Activated naive CD8-positive, alpha-beta T cell treated with anti-CD3 and anti-CD28 coated beads, Interleukin-2, amount 10 ng/mL, durations not matched to agents 7 days and 5 days (primary cell): ENCODE measurements at places on chromosomes 1 and 21. TPM values are rescaled to one million over a fixed set of nuclear protein-coding genes. Genes with fewer than 3 reads are reported as not detected.

GRCh38 chr1:230976360-230976759, 2.3 kb downstream of the TTC13 start:
- peak overlapping the region; percentile 98 for H3K4me3 ChIP-seq
- peaks cover 13% of the 10 kb centered on the region for H3K36me3 ChIP-seq
- peaks cover 51% of the 10 kb centered on the region for H3K4me1 ChIP-seq
- peak overlapping the region; percentile 68 for H3K27ac ChIP-seq

DNA sequence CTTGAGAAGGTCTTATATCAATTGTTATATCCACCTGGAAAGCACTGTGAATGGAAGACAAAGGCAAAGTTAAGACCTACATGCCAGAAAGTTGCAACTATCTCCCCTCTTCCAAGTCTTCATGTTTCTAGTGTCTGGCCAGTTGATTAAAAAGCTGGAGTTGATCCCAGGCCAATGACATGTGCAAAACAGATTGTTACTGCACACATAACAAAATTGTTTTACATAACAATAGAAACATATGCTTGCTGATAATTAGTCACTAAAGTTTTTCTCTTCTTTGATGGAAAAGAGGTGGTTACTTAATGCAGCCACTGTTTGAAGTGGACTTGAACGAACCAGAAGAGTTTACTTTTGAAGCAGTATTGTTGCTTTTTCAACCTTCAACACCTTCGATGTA, 158.2 kb downstream of the TGFBR3 start:
- H3K36me3 ChIP-seq, result no peaks in the 10 kb centered on the region
- H3K27ac ChIP-seq, result no peak overlapping the region
- H3K27me3 ChIP-seq, result peaks cover 12% of the 10 kb centered on the region
- DNase-seq, result no peak
- H3K4me3 ChIP-seq, result no peak overlapping the region

The ALX3 gene
- total RNA-seq, result not detected

GRCh38 chr1:231550448-231550781, 21.9 kb downstream of the TSNAX start:
- no peak for DNase-seq
- no peaks in the 10 kb centered on the region for H3K27me3 ChIP-seq
- no peak overlapping the region for H3K27ac ChIP-seq
- H3K36me3 ChIP-seq, result peaks cover 22% of the 10 kb centered on the region

DNA sequence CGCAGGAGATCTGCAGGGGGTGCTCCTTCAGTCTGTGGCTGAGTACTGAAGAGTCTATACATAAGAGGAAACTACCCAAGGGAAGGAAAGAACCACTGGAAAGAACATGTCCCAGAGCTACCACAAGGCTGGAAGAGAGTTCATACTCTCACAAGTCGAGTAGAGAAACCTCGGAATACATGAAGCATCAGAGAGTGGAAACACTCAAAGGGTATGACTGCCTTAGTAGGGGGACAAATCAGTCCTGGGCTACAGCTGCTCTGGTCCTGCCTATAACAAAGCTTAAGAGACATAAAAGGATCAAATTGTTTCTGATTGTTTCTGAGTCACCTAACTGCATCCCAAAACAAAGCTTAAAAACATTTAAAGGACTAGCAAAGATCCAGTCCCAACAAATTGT, 27.4 kb downstream of the TMEM50B start:
- H3K36me3 ChIP-seq, result peaks cover 17% of the 10 kb centered on the region
- H3K4me3 ChIP-seq, result no peak overlapping the region
- no peak overlapping the region for H3K27ac ChIP-seq
- H3K27me3 ChIP-seq, result no peaks in the 10 kb centered on the region
- peaks cover 3% of the 10 kb centered on the region for H3K4me1 ChIP-seq
- DNase-seq, result no peak

The LCE3D gene
- not detected for total RNA-seq

- no peaks in the 10 kb centered on the region for H3K27me3 ChIP-seq
- peak overlapping the region; percentile 78 for H3K4me3 ChIP-seq
- DNase-seq, result no peak
- peaks cover 32% of the 10 kb centered on the region for H3K36me3 ChIP-seq
- peak overlapping the region; percentile 95 for H3K27ac ChIP-seq
These were observed 33.8 kb downstream of the C21orf91 start for GRCh38 chr21:17785403-17785788.

- H3K27me3 ChIP-seq, result peaks cover 31% of the 10 kb centered on the region
- H3K27ac ChIP-seq, result no peak overlapping the region
- no peak overlapping the region for H3K4me3 ChIP-seq
- no peaks in the 10 kb centered on the region for H3K4me1 ChIP-seq
- no peak for DNase-seq
- H3K36me3 ChIP-seq, result no peaks in the 10 kb centered on the region
These were observed 9.1 kb downstream of the ABCA4 start for GRCh38 chr1:94111879-94112278.

The BEND5 gene
- 12.0 TPM for total RNA-seq

The RAB3B gene
- 0.06 TPM for total RNA-seq

- H3K4me1 ChIP-seq, result no peaks in the 10 kb centered on the region
- no peak overlapping the region for H3K27ac ChIP-seq
- H3K27me3 ChIP-seq, result no peaks in the 10 kb centered on the region
- no peaks in the 10 kb centered on the region for H3K36me3 ChIP-seq
- DNase-seq, result no peak
- H3K4me3 ChIP-seq, result no peak overlapping the region
These were observed 267.0 kb downstream of the KCTD3 start for GRCh38 chr1:215833941-215834729.

The LRRC38 gene
- not detected for total RNA-seq

The MR1 gene
- total RNA-seq, result 40.0 TPM

The CR1 gene
- total RNA-seq, result 12.2 TPM

GRCh38 chr1:160197231-160197630, 6.9 kb downstream of the CASQ1 start:
- H3K27me3 ChIP-seq, result no peaks in the 10 kb centered on the region
- no peak overlapping the region for H3K27ac ChIP-seq
- H3K4me3 ChIP-seq, result no peak overlapping the region
- no peaks in the 10 kb centered on the region for H3K4me1 ChIP-seq
- no peak for DNase-seq

DNA sequence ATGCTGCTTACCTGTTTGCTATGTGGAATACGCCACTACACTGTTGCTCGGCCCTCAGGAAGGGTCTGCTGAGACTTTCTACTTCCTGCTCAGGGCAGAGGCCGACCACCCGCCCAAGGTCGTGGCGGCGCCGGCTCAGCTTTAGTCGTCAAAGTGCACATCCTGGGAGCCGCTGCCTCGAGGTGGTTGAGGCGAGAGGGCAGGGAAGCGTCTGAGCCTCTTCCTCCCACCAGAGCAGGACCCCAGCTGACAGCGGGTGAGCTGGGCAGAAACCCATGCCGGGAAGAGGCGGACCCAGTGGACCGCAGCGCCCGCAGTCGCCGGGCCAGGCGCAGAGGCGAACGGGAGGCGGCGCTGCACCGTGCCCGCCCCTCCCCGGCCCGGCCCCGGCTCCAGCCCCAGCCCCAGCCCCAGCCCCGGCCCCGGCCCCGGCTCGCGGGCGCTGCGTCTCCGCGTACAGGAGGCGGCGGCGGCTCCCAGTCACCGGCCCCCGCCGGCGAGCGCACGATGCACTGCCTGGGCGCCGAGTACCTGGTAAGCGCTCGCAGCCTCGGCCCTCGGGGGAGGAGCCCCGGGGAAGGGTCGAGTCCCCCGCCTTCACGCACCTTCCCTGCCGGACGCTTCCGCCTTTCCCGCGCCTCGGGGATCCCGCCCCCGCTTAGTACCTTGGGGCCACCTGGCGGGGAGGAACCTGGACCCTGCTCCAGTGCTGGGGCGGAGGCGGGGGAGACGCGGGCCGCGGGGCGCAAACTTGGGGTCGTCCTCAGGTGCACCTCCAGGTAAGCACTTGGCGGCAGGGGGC, at the start of gene SLC44A3:
Gene SLC44A3 (plus strand): TSS at position 413 of the 802 bp plus-strand sequence. CDS start 95 bp downstream, at position 508.
- DNase-seq, result peak; percentile 51
- H3K27ac ChIP-seq, result no peak within 1 kb of the TSS
- H3K4me3 ChIP-seq, result peak within 1 kb of the TSS; percentile 62
- peaks cover 51% of the 10 kb centered on the region for H3K27me3 ChIP-seq
- peaks cover 1% of the 10 kb centered on the region for H3K4me1 ChIP-seq
- H3K36me3 ChIP-seq, result no peaks in the 10 kb centered on the region

The NHLH1 gene
- 0.43 TPM for total RNA-seq

The DNASE2B gene
- not detected for total RNA-seq

- peaks cover 14% of the 10 kb centered on the region for H3K4me1 ChIP-seq
- H3K27ac ChIP-seq, result no peak overlapping the region
- no peaks in the 10 kb centered on the region for H3K27me3 ChIP-seq
These were observed 103.9 kb upstream of the DUSP10 start for GRCh38 chr1:221845650-221846371.

GRCh38 chr1:179818743-179819173, 58.8 kb downstream of the TOR1AIP2 start:
- peaks cover 4% of the 10 kb centered on the region for H3K27me3 ChIP-seq
- H3K36me3 ChIP-seq, result no peaks in the 10 kb centered on the region
- DNase-seq, result no peak
- no peak overlapping the region for H3K27ac ChIP-seq

- DNase-seq, result no peak
- H3K27me3 ChIP-seq, result no peaks in the 10 kb centered on the region
- H3K36me3 ChIP-seq, result no peaks in the 10 kb centered on the region
- H3K27ac ChIP-seq, result peak overlapping the region; percentile 18
- peaks cover 14% of the 10 kb centered on the region for H3K4me1 ChIP-seq
These were observed 41.1 kb upstream of the CSF3R start for GRCh38 chr1:36523850-36524249.

DNA sequence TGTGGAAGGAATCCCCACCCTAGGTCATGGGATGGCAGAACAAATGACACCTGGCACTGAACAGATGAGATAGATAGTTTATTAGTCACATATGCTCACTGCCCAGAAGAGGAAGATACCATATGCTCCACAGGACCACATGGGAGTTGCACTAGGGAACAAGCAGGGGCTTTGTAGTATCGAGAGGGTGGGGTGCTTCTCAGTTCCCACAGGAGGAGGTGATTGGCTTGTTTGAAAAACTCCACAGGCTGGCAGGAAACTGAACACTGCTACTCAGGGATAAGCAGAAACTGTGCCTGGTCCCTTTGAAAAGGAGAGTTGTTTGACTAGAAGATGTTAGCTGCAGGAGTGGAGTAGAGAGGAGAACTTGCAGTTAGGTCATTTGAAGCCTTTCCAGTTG, 31.9 kb upstream of the RXRG start:
- H3K4me1 ChIP-seq, result no peaks in the 10 kb centered on the region
- no peak overlapping the region for H3K4me3 ChIP-seq
- no peak overlapping the region for H3K27ac ChIP-seq

The GBP7 gene
- 0.28 TPM for total RNA-seq

DNA sequence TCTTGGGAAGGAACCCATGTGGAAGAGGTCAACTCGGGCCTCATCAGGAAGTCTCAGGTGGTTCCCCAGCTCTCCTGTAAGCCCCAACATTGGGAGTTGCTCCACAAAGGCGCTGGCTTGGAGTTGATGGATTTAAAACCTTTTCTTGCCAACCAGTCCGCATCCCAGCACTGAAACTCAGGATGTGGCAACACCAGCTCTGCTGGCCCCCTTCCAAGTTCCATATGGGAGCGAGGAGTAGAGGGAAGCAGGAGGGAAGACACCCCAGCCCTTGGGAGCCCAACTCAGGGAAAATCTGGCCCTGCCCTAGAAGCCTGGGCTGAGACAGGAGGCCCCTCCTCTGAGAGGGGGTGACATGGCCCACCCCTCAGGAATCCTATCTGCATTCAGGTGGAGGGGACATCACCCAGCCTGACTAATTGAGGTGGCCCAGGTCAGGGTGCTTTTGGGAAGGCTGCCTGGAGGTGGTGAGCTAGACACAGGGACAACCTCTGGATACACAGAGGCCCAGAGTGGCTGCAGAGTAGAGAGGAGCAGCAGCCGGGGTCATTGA, 33.1 kb upstream of the DMBX1 start:
- no peak overlapping the region for H3K27ac ChIP-seq
- H3K4me1 ChIP-seq, result peaks cover 2% of the 10 kb centered on the region
- no peaks in the 10 kb centered on the region for H3K36me3 ChIP-seq
- H3K27me3 ChIP-seq, result peaks cover 32% of the 10 kb centered on the region
- no peak for DNase-seq

The DDI2 gene
- 31.6 TPM for total RNA-seq

The TRAPPC3 gene
- total RNA-seq, result 52.5 TPM

The CADM3 gene
- not detected for total RNA-seq

The GPR37L1 gene
- total RNA-seq, result not detected

- no peak overlapping the region for H3K4me3 ChIP-seq
- H3K4me1 ChIP-seq, result peaks cover 5% of the 10 kb centered on the region
- no peak overlapping the region for H3K27ac ChIP-seq
- no peaks in the 10 kb centered on the region for H3K27me3 ChIP-seq
- no peak for DNase-seq
- peaks cover 10% of the 10 kb centered on the region for H3K36me3 ChIP-seq
These were observed 40.9 kb downstream of the ATP6V1G3 start for GRCh38 chr1:198499588-198499987.

The KRTAP19-3 gene
- total RNA-seq, result not detected

The AQP10 gene
- not detected for total RNA-seq

DNA sequence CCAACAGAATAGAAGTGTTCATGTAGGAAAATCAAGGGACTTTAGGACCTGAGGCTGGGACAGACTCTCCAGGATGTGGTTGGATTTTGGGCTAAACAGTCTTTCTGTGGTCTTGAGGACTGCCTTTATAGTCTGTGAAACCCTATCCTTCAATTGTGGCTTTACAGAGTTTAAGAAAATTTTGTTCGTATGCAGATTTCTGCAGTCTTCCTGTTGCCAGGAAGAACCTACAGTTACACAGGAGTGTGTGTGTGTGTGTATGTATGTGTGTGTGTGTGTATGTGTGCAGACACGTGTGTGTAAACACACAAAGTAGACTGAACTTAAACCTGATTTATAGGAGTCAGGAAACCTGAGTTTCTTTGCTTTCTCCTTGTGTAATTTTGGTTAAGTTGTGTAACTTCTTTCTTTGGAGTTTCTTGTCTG, 22.8 kb downstream of the NEK7 start:
- peaks cover 72% of the 10 kb centered on the region for H3K4me1 ChIP-seq
- peaks cover 12% of the 10 kb centered on the region for H3K36me3 ChIP-seq
- H3K4me3 ChIP-seq, result peak overlapping the region; percentile 56
- peak overlapping the region; percentile 53 for H3K27ac ChIP-seq
- DNase-seq, result no peak

DNA sequence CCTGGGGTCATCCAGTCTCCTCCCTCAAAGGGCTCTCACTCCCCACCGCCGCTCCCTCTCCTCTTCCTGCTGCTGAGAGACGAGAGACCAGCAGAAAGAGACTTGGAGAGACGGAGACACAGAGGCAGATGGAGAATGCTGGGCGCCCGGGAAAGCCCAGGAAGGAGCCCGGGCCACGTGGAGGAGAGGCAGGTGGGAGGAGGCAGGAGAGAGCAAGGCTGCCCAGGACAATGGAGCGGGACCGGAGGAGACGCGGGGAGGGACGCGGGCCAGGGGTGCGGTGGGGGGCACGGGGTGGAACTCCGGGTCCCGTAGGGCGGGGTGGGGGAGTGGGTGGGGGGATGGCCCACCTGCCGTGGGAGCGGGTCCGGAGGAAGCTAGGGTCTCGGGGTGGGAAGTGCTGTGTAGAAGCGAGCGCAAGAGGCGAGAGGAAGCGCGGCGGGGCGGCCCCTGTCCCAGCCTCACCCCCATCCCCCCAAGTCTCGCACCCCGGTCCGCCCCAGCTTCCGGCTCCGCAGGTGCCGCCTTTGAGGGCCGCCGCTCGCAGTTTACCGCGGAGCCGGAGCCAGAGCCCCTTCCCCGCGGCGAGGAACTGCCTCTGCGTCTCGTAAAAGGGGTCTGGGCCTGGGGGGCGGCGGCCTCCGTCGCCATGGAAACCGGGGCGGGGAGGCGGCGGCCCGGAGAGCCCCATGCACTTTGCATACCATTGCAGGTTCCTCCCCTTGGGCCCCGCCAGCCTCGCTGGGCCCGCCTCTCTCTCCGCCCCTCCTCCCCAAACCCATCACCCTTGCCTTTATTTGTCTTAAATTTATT, 11.7 kb upstream of the EPHA2 start:
- H3K4me3 ChIP-seq, result peak overlapping the region; percentile 56
- H3K4me1 ChIP-seq, result peaks cover 34% of the 10 kb centered on the region
- no peaks in the 10 kb centered on the region for H3K36me3 ChIP-seq
- peaks cover 52% of the 10 kb centered on the region for H3K27me3 ChIP-seq
- H3K27ac ChIP-seq, result no peak overlapping the region

The HHAT gene
- total RNA-seq, result 3.8 TPM

The KCNJ9 gene
- total RNA-seq, result not detected
